ENCODE measurements at places on chromosomes 1 and 21.

DNA sequence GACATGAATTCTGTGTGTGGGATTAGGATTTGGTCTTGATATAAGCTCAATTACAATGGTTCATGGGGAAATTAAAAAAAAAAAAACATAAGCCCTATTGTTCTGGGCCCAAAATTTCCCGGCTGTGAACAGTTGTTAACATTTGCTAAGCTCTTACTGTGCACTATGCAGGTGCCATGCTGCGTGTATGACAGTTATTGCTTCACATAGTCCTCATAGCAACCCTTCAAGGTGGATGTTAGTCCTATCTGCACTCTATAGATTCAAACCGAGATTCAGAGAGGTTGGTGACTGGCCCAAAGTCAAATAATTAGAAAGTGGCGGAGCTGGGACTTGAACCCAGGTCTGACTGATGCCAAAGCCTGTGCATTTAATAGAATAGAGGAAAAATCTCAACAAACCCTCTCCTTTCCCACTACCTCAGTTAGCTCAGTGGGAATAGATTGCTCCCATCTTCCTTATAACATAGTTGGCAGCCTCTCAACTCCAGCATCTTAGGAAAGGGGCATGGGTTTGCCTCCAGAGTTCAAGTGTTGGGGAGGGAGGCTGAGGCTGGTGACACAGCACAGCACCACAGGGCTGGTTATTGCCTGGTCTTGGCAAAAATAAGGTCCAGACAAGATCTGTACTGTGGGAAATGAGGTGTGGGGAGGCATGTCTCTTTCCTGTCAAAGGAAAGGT is 55.0 kb upstream of the GCLM start:
- DNase-seq = no peak

DNA sequence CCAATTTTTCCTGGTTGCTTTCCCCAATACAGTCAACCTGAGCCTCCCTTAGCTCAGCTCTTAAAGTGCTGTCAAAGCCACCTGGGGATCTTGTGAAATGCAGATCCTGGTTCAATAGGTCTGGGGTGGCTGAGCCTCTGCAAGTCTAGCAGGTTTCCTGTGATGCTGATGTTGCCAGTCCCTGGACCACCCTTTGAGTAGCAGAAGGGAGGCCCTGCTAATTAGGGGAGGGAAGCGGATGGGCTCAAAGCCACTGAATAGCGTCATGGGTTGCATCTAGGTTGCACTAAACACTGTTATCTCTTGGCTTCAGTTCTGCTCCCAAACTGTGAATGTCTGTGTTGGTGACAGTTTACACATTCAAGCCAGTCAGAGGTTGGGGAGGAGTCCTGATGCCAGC is 127.2 kb downstream of the KAZN start:
- no peak for DNase-seq

DNA sequence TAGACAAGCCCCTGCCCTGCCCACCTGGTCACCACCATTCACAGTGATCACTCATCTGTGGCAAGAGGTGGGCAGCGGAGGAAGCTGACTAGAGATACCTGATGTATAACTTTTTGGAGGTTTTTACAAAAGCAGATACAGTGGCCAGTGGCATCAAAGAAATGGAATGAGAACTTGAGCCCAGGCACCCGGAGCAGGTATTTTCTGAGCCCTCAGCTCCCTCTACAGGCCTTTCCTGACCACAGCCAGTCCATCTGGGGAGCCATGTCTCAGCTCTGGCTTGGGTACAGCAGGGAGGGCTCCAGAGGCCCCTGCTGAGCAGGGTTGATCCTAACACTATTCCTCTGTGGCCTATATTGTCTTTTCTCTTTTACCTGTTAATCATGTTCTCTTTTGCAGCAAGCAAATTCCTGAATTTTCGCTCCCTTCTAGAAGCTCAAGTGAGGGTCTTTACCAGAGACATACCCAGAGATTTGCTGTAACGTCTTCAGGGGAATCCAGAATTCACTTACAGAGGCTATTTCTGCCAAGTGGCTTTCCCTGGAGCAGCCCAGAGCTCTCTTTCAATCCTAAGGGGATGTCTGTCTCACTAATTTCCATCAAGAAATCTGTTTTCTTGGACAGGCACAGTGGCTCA is 27.3 kb downstream of the GPR157 start:
- peak; percentile 18 for DNase-seq

DNA sequence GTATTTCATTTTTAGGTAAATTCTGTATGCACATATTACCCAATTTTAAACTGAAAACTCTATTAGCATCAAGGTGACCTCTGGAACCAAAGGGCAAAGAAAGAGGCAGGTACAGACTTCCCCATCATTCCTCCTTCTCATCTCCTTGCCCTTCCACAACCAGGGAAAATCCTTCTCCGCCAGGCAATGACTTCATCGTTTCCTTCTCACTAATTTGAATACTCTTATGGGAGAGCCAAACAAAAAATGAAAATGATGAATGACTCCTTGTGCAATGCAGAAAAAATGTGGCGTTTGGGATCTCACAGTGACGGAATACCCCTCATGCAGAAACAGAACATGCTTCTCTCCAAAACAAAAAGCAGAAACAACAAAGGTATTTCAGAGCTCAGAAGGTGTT is 83.7 kb downstream of the HLCS start:
- DNase-seq = no peak

DNA sequence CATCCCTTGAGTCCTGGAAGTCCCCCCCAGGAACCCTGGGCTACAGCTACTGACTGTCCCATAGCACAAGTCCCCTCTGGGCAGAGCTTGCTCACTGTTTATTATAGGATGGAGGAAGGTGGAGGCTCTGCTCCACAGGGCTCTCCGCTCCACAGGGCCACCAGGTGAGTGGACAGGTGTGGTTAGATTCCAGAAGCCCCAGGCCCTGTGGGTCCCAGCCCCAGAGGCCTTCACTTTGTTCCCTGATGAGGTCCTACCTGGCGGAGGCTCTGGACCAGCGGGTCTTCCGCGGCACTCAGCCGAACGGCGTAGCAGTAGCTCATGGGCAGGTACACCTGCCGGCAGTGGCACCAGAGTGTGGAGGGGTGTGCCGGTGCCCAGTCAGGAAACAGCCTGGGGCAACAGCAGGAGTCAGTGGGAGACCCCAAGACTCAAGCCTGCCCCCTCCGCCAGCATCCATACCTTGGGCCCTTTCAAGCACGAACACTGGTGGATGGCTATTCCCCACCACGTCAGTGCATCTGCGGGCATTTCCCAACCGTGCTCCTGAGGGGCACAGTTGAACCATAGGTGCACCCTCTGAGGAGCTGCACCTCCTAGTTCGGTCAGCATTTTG is 12.3 kb downstream of the LSS start:
- DNase-seq = no peak

GRCh38 chr1:187943606-187944403 is 1115.1 kb downstream of the PLA2G4A start:
- DNase-seq = no peak

DNA sequence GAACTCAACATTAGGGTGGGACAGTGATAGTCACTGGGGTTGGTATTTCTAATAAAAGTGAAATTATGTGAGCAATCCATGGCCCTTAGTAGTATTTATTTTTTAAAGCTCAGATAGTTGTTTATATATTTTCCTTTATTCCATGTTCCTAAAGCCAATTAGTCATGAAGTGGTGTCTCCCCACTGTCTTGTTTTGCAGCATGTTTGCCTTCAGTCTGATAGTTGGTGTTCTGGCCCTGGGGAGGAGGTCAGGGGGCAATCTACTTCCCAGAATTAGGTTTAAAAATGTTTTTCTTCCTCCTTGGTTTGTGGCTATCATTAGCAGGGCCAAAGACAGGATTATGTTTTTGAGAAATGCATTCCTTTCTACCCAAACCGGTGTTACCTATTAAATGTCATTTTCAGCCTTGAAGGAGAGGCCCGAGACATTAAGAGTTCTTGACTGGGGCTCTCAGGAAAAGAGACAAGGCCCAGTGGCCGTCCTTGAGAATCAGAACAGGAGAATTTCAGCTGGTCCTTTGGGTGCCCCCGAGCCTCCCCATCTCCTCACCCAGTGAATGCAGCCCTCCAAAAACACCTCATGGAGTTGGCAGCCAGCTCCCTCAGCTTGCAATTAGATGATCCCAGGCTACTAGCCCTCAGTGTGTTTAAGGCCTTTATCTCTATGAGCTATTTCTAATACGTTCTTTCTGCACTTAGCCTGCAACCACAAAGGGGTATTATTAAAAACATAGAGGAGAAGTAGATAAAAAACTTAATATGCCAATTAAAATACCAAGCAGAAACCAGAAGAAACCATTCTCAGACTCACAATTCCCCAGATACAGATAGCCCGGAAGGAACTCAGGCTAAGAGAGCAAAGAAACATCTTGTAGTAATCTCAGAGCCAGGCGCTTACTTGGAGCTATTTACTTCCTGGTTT is 71.3 kb upstream of the NGF start:
- DNase-seq = no peak

- DNase-seq = no peak
Observed at GRCh38 chr1:209232197-209232596, 351.3 kb upstream of the CAMK1G start.

DNA sequence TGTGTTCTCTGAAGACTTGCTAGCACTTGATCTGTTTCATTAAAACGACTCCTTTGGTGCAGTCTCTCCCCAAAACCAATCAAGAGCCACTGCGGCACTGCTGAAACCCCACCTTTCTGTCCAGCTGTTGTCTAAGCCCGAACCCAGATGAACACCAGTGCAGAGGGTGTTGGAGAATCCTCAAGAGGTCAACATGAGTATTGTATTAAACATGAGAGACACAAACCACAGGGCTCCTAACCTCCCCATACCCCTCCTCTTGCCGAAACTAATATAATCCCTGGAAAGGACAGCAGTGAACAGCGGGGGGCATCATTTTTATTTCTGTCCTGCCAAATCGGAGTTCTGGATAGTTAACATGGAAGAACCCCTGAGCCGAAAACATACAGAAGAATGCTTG is 333.9 kb downstream of the CAMTA1 start:
- no peak for DNase-seq

DNA sequence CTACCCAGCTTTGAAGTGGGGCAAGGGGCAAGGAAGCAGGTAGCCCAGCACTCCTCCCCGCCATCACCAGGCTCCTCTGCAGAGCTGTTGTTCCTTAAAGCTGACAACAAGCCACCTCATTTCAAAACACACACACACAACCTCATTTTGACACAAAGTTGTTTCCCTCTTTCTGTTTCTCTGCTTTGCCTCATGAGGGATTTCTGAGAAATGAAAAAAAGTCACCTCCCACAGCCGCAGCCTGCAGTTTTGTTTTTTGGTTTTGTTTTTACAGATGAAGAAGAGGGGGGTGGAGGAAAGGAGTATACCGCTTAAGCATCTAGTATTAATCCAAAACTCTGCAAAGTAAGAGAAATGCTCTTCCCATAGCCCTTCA is 12.1 kb downstream of the MCL1 start:
- DNase-seq = peak; percentile 75

DNA sequence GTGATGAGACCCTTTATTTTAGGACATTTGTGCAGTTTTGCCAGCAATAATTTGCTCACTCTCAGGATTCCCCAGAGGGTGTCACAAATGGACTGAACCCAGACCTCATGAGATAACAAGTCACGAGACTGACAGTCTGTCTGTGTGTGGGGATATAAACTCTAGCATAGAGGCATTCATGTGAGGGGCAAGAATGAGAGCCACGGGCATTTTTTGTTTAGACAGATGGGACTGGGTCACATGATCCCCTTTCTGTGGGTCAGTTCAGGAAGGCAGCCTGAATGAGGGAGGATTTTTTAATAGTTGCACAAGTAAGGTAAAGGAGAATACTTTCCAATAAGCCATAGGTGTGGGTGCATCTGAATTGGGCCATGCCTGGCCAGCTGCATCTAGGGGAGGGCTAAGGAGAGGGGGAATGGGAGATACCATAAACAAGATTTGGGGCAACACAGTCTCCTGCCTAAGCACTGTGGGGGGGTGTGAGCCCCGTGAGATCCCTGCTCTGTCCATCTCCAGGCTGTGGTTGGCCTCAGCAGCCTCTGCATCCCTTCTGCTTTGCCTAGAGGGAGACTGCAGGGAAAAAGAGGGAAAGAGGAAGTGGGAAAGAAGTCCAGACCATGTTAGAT is 66.6 kb downstream of the NAV1 start:
- DNase-seq = no peak

- no peak for DNase-seq
Observed at GRCh38 chr1:244680667-244681066, 27.7 kb downstream of the DESI2 start.

DNA sequence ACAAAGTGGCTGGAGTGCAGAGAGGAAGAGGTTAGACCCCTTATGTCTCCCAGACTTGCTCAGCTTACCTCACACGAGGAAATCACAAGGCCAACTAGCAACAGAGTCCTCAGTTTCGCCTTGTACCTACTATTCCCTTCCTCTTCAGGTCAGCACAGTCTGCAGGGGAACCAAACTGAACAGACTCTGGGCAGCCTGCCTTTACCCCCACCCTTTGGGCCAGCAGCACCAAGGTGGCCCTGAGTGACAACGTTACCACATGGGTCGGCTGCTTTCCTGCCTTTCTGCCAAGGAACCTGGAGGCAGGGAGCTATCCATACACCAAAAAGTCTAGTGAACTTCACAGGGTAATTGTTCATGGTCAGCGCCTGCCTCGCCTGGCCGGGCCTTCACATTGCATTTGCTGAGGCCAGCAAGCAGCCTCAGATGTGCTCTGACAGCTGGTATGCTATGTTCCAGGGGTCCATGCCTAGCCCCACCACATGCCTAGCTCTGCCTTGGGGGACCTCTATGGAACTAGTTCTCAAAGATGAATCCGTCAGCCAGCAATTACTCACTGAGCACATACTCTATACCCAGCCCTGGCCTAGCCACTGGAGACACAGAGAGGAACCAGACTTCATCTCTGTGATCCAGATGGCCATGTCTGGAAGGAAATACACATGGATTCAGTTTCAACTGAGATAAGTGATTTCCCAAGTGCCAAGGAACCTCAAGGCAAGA is 69.6 kb downstream of the DMAP1 start:
- DNase-seq = no peak

GRCh38 chr1:181936768-181937581 is 124.5 kb downstream of the ZNF648 start:
- DNase-seq = peak; percentile 8
